ENCODE measurements at places on chromosomes 1 and 21. TPM values are rescaled to one million over a fixed set of nuclear protein-coding genes. Genes with fewer than 3 reads are reported as not detected.

ZNF648 gene
- not detected for total RNA-seq

MMP23B gene
- 1.5 TPM for total RNA-seq

RAB42 gene
- total RNA-seq, result not detected

DNA sequence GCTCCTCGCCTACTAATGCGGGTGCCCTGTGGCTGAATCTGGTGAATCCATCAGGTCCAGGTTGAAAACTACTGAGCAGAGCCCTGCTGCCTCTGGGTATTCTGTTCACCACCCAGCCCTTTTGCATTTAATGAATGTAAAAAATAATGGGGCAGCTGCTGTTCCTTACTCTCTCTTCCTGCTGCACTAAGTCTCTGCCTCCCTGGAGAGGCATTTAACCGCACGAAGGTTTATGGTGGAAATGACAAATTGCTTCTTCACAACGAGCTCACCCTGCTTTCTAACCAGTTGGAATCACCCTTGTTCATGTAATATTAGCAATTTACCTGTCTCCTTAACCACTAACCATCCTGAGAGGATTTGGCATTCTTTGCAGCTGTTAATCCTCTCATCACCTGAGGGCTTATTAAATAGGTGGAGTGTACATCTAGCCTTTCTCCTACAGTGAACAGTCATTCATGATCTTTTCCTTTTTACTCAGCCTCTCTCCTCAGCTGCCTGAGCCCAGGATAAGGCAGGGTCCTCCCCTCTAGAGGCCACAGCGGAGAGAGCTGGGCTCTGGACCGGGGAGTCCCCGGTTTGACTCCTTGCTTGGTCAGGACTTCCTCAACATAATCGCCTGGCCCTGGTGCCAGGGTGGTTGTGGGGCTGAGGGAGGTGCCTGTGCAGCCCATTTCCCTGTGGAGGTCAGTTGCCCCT is 97.6 kb downstream of the NOS1AP start:
- no peak overlapping the region for H3K27ac ChIP-seq
- DNase-seq, result no peak
- H3K4me1 ChIP-seq, result no peaks in the 10 kb centered on the region
- H3K27me3 ChIP-seq, result no peaks in the 10 kb centered on the region
- no peak overlapping the region for H3K4me3 ChIP-seq

DNA sequence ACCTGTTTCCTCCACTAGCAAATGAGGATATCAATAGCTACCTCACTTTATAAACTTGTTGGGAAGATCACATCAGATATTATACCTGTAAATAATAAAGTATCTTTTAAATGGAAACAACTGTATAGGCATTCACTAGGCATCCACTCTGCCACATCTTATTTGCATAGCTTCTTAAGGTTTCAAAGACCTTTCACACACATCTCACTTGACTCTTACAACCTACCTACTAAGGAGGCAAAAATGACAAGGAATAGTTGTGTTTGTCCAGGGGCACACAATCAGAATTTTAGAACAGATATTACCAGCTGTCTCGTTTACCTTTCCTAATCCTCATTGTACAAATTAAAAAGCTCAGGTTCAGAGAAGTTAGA is 51.5 kb downstream of the VANGL2 start:
- DNase-seq, result no peak
- H3K4me3 ChIP-seq, result no peak overlapping the region
- H3K27ac ChIP-seq, result no peak overlapping the region
- peaks cover 38% of the 10 kb centered on the region for H3K4me1 ChIP-seq

GRCh38 chr1:53550201-53550741 is 91.1 kb downstream of the DMRTB1 start:
- no peak for DNase-seq
- no peaks in the 10 kb centered on the region for H3K36me3 ChIP-seq
- H3K27ac ChIP-seq, result no peak overlapping the region
- no peak overlapping the region for H3K4me3 ChIP-seq
- H3K27me3 ChIP-seq, result no peaks in the 10 kb centered on the region
- H3K4me1 ChIP-seq, result no peaks in the 10 kb centered on the region
